ENCODE measurements at places on chromosomes 3 and 15.
A peak's percentile ranks its signal among the peaks of the same experiment; 100 is the strongest.

GRCh38 chr15:50363612-50364011 is 8.6 kb upstream of the GABPB1 start:
- no peak for DNase-seq

GRCh38 chr3:36696799-36697198 is 67.6 kb downstream of the DCLK3 start:
- DNase-seq = no peak

GRCh38 chr15:66558271-66558670 is 7.5 kb downstream of the LCTL start:
- DNase-seq = no peak

GRCh38 chr3:27034255-27034654 is 334.9 kb downstream of the NEK10 start:
- DNase-seq = no peak

GRCh38 chr3:153159771-153160397 is 2.1 kb upstream of the RAP2B start:
- no peak for DNase-seq

DNA sequence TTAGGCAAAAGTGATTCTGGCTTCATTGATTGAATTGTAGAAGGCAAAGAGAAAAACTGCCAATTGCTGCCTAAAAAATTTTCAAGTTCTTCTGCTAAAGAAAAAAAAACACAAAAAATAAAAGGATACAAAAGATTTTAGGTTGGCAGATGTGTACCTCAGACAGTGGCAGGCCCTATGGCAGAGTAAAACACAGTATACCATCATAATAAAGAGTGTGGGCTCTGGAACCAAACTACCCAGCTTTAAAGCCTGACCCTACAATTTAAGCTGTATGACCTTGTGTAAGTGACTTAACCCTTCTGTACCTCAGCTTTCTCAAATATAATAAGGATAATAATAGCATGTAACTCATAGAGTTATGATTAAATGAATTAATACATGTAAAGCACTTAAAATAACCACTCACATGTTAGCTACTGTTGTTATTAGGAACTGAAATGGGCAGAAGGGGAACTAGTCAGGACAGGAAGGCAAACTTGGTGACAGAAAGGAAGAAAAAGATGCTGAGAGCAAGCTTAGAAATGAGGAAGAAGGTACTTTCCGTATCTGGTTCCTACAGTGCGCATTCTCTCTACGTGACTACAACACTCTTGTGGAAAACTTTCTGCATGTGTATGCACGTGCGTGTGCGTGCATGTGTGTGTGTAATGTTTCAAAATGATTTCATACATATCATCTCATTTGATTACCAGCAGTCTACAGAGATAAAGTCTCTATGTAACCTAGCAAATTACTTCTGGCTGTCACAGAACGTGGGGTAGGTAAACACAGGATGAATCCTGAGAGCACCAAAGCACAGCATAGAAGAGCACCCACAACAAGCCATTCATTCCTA is 13.6 kb upstream of the GATM start:
- DNase-seq = no peak

GRCh38 chr15:69279636-69280035 is 19.1 kb upstream of the PAQR5 start:
- no peak for DNase-seq

DNA sequence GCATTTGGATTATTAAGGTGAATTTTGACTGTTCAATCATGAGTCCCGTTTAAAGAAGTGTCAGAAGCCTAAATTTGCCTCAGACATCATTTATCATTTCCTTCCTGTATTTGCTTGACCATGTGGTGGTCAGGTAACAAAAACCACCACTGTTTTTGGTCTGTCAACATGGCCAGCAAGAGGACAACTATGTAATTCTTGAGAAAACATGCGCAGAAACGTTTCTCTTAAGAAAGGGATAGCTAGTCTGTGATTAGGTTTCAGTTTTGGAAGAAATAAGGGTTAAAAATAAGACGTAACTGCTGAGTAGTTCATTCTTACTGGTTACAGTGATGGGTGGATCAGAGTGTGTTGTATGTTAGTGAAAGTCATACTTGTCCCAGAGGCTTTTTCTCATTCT is 204.5 kb downstream of the AKAP13 start:
- peak; percentile 29 for DNase-seq

- DNase-seq = no peak
Observed at GRCh38 chr3:32157600-32158264, 51.3 kb downstream of the GPD1L start.

DNA sequence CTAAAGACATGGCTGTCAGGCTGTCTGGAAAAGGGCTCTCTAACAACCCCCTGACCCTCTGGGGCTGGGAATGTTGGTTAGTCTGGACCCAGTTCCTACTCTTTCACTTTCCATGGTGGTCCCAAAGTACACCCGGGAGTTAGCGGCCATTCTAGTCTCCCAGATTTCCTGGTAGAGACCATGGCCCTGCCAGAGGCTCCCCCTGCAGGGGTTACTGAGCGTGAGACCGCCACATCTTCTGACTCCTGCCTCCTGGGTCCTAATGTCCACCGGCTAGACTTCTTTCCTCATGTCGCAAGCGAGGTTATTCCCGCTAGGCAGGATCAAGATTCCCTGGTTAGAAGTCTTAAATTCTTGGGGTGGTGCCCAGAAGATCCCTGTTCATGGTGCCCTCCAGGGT is 540.0 kb upstream of the ROBO1 start:
- no peak for DNase-seq

DNA sequence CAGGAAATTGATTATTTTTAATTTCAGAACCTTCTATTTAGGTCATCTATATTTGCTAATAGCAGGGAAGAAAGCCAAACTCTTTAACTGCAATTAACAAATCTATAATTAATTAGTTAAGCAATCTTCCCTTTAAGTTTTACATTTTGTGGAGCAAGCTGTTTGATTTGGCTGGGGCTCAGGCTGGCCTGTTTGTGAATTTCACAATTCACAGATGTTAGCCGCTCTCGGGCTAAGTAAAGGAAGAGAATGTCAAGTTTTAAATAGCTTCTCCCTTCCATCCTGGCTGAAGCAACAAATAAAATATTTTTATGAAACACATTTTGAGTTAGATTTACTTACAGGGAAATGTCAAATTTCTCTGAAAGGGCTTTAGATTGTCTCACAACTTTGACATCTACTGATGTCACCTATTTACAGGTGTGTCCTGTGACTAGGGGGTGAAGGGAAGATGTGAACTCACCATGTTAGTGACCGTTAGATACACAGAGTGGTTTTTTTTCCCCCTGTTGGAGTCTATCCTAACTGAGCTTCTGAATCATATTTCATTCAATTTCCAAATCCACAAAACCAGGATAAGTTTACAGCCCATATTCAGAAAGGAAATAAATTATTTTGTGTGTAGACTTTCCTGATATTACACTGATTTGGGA is 1.3 kb upstream of the TP63 start:
- DNase-seq = no peak

GRCh38 chr3:72590732-72591221 is 257.5 kb downstream of the SHQ1 start:
- no peak for DNase-seq

DNA sequence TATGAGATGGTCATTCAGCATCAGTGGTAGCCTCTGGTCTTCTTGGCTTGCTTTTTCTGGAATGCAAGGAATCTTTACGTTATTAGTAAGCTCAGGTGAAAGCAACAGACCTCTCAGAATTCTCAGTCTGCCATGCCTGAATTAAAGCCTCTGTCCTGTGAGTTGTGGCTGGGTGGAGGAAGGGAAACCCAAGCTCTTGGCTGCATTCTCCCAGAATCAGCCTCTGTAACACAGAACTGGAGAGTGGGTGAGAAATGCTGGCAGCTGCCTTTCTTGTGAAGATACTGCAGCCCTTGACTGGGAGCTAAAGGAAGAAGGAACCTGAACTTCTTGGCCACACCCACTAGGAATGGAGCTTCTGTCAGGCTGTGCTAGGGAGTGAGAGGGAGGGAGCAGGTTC is 505.8 kb downstream of the EPHA3 start:
- DNase-seq = no peak

- DNase-seq = no peak
Observed at GRCh38 chr3:138594935-138595610, 1.0 kb upstream of the CEP70 start.

- no peak for DNase-seq
Observed at GRCh38 chr3:81198216-81198615, 563.2 kb downstream of the GBE1 start.

DNA sequence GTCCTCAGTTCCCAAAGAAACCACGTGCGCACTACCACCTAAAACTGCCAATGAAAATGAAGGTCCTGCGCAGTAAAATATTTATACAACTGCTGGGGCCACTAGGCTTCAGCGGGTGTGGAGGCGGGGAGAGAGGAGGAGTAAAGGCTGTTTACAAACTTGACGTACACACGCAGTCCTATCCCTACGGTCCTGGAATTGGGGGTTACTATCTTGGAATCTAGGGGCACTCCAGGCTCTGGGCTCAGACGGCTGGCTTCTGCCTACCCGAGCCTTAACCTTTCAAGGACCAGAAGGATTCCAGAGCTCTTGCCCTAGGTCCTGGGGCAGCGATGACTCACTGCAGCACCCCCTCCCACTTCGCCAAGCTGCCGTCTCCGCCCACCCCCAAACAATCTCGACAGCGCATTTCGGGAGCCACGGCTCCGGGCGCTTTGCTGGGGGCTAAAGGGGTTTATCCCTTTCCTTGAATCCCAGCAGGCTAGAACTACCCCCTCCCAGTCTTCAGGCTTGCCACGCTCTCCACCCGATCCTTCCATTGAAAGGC is 3.0 kb downstream of the ADAMTS9 start:
- no peak for DNase-seq

GRCh38 chr3:44114142-44114541 is 127.5 kb upstream of the TOPAZ1 start:
- DNase-seq = peak; percentile 3

DNA sequence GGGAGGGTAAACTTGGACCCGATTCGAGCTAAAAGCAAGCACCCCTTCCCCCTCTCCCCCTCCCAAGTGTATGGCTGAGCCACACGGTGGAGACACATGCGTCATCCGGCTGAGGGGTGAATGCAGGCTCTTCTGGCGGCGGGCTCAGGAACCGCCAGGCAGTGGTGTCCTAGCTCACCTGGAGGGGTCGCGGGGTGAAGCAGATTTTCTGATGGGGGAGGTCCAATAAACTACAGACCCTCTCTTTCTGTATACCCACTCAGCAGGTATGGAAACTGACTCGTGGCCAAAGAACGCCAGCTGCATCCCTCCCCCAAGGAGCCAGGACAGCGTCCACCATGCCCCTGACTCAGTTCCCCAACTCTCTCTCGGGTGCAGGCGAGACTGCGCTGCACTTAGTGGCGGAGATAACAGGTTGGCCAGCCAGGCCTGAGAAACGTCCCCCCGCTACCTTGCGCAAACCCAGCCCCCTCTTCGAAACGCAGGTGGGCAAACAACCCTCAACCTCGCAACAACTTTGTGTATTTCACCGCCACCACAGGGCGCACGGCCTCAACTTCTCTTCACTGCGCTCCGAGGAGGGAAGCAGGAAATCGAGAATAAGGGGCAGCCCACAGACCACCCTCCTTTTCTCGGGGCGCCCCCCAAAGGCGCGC is 1.3 kb downstream of the MAGI1 start:
- no peak for DNase-seq

DNA sequence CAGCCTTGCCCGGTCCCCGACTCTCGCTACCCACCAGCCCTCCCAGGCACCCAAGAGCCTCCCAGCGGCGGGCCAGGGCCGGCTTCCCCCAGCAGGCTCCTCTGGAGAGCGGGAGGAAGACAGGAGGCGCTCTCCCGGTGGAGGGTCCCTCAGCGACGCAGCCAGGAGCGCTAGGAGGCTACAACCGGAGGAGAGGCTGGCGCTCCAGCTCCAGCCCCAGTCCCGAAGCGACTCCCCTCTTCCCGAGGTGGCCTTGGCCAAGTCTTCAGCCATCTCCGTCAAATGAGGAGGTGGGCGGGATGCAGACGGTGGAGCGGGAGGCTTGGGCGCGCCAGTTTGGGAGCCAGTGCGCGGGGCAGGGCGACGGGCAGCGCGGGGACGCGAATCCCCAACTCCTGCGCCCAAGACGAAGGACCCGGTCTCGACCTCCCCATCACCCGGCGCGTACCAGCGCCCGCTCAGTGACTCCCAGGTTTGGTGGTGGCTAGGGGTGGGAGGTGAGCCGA is 722 bp downstream of the CHRNA3 start:
- DNase-seq = no peak

DNA sequence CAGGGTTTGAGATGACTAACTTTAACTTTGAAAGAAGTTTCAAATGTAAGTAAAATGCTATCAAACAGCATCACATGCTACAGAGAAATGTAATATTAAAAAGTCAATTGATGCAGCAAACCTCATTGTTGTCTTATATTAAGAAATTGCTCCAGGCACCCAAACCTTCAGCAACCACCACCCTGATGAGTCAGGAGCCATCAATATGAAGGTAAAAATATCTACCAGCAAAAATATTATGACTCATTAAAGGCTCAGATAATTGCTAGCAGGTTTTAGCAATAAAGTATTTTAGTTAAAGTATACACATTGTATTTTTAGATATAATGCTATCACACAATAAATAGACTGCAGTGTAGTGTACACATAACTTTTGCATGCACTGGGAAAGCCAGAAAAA is 746.3 kb downstream of the ZPLD1 start:
- DNase-seq = no peak

DNA sequence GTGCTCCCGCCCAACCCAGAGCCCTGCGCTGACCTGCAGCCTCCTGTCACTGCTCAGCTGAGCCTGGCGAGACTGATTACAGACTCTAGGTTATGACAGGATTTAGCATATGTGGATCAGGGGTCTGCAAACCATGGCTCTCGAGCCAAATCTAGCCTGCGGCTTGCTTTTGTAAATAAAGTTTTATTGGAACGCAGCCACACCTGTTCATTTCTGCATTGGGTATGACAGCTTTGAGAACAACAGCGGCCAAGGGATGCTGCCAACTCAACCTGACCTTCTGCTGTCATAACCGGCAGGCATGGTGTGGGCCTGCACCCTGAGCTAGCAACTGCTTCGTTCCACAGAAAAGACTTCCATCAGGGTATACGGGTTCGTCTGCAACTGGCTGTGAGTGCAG is 50.5 kb upstream of the IQSEC1 start:
- DNase-seq = no peak

- DNase-seq = no peak
Observed at GRCh38 chr3:41365973-41366372, 166.7 kb downstream of the CTNNB1 start.

DNA sequence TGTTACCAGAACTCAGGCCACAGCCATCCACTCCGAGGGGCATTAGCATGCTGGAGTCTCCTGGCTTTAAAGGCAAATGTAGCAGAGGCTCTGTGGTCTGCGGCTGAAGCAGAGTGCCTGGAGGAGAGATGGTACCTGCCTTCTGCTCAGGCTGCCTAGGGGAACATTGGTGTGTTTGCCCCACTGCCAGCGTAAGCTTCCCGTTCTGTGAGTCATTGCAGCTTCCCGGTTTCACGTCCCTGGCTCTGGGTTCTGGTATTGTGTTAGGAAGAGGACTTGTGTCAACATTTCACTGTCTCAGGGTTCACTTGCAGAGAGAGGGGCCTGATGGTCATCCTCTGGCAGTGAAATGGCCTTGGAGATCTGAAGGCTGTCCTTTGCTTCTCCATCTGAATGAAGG is 1.8 kb downstream of the GASK1A start:
- DNase-seq = no peak

GRCh38 chr3:30894521-30895251 is at the start of gene GADL1:
Gene GADL1 (minus strand): TSS chr3:30894661. CDS start chr3:30894614, 47 bp downstream.
- DNase-seq = no peak

- DNase-seq = no peak
Observed at GRCh38 chr3:160374472-160374871, 24.6 kb downstream of the IFT80 start.
